HT-29 (cell line): ENCODE measurements at places on chromosomes 3 and 15.

DNA sequence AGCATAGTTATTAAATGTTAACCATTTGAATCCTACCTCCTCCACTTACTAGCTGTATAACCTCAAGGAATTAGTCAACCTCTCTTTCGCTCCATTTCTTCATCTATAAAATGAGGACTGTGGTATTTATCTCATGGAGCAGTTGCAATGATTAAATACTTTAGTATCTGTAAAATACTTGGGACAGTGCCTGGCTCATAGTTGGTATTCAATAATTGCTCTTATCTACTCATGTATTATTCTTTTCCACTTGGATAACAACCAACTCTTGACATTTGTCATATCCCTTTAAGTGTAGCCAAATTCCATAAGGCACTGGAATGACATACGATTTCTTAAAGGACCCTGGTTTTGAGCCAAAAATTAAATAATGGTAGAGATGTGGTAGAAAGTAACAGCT lies 72.0 kb downstream of the FSIP1 start:
- no peak for DNase-seq

DNA sequence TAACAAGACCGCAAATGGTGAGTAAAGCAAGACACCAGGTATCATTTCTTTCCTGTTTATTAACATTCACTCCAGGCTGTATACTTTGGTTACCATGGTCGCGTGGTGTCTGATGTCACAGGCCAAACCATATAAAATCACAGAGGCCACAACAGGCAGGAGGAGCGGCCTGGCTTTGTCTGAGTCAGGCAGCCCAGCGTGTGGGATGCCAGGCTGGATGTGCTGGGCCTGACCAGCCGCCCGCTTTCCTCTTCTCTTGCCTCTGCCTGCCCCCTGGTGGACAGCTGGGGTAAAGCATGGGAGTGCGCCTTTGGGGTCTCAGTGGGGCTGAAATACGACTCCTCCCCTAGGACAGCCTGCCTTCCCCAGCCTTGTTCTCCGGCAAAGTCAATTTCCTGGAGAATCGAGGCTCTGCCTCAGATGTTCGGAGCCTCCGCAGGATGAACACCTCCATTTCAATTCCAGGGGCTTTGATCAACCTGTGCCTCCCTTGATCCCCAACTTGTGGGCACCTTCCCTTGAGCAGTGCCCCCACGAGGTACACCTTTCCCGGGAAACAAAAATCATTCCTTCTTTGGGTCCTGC lies 78.2 kb downstream of the CCNL1 start:
- peak; percentile 98 for DNase-seq

GRCh38 chr3:197501496-197501878 lies 54.3 kb downstream of the BDH1 start:
- peak; percentile 53 for DNase-seq

GRCh38 chr15:60563539-60564404 lies 84.8 kb upstream of the ICE2 start:
- no peak for DNase-seq

- no peak for DNase-seq
These were observed 104.9 kb upstream of the TGFBR2 start for GRCh38 chr3:30501526-30501925.

GRCh38 chr3:128725547-128726022 lies 398 bp upstream of the RAB7A start:
- no peak for DNase-seq

GRCh38 chr15:40282147-40282868 lies 556 bp downstream of the ANKRD63 start:
- peak; percentile 52 for DNase-seq

GRCh38 chr3:183265834-183266417 lies 12.9 kb downstream of the B3GNT5 start:
- peak; percentile 72 for DNase-seq

DNA sequence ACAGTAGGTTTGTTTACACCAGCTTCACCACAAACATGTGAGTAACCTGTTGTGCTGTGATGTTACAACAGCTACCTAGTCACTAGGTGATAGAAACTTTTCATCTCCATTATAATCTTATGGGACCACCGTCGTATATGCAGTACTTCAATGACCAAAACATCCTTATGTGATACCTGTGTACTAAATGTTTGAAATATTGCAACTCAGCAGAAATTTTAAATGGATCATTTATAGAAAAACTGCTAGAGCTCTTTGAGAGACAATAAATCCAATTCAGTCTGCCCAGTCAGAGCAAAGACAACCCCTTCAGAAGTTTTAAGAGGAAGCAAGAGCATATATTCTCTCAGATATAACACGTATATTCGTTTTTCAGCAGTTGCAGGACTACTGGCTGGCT lies 73.4 kb downstream of the THBS1 start:
- no peak for DNase-seq

DNA sequence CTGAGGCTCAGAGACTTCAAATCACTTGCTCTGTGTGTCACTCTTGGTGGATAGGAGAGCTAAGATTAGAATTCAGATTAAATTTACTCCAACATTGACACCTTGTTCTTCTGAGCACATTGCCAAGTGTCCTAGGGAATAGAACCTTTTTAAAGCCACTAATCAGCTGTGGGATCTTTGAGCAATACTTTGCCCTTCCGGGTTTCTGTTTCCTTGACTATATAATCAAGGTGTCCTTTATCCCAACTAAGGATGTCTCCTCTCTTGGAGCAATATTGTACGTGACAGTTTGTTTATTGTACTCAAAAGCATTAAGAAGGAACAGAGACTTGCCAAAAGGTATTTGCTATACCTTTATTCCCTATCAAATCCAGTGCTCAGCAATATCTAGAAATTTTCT lies 170.9 kb upstream of the CADPS start:
- no peak for DNase-seq

GRCh38 chr3:89908711-89909213 lies 801.3 kb downstream of the EPHA3 start:
- DNase-seq = no peak

DNA sequence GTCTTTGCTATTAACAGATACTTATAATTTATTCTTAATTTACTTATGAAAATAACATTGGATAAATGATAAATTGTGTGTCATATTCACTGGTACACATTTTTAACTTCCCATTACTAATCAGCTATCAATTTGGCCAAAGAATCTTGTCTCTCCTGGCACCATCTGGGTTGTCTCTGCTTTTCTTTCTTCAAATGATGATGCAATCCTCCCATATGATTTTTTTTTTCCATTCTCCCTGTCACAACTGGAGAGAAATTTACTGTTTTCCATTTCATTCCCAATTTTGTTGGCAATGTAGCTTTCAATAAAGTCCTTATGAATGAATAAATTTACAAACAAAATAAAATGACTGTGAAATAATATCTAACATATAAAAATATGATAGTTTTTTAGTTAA lies 743.7 kb upstream of the EPHA6 start:
- no peak for DNase-seq

- DNase-seq = no peak
These were observed 81.8 kb upstream of the SNRPA1 start for GRCh38 chr15:101376615-101377395.

DNA sequence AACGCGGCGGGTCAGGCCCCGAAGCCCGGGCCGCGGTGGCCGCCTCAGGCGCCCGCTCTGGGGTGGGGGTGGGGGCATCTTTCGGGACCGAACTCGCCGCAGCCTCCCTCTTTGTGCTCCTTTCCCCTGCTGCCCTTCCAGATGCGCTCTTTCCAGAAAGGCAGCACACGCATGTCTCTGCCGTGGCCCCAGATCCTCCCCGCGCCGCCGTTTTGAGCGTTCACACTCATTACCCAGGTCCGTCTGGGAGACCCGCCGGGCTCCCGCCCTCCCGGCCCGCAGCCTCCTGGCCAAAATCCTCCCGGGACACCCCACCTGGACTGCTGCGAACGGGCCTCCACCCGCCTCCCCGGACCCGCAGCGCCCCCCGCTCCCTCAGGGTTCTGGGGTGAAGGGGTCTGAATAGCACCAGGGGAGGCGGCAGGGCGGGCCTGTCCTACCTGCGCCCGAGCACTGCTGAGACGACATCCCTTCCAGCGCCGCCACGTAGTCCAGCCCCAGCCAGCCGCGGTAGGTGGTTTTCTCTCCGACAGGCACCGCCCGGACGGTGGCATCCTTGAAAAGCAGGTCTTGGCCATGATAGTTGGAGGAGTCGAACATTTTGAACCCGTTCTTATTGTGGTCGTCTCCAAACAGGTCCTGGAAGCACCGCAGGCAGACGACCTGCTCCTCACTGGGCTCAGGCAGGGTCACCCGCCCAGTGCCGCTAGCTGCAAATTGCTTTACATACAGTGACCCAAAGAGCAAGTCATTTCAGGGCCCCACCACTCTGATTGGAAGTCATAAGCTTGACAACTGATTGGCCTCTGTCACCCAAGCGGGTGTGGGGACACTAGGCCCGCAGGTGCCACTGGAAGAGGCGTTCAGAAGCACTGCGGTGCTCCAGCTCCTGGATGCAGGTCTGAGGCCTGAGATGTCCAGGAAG lies 25.9 kb downstream of the MELTF start:
- peak; percentile 45 for DNase-seq

DNA sequence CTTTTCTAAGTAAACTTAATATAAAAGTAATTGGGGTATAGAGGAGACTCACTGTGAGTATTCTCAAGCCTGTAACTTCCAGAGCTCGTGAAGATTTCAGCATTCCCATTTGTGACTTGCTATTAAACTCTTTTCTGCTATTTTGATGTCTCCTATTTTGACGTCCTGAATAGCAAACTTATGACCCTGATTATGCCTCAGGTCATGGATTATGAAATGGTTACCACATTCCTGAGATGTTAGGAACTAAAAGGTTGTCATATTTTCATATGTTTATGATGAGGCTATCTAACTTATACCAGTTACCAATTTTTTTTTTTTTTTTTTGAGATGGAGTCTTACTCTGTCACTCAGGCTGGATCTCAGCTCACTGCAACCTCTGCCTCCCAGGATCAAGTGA lies 105.5 kb downstream of the ATG7 start:
- DNase-seq = no peak

DNA sequence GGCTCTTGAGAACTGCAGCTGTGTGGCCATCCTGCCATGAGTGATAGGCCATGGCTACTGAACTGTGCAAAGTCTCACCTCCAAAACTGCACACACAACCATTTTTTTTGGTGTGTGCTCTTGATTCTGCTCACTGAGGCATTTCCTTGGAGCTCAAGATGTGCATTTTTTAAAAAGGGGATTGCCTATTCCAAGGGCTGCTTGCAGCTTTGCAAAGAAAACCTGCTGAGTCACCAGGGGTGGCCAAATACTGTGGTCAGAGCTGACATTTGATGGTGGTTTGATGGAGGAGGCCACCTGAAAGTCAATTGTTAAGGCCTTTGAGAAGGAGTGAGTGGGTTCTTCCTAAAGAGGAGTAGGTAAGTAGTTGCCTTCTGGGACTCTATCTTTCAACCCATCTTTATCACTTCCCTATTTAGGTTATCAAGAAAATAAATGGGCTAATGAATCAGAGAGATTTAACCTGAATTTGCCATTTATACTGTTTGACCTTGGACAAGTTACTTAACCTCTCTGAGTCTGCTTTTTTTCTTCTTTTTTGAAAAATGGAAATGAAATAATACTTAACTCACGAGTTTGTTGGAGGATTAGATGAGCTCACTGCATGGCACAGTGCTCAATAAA lies 87.9 kb downstream of the CHST2 start:
- DNase-seq = no peak

- no peak for DNase-seq
These were observed 1.0 kb downstream of the EOMES start for GRCh38 chr3:27720899-27721716.
